Activated CD4-positive, alpha-beta memory T cell treated with anti-CD3 and anti-CD28 coated beads for 36 hours (primary cell): ENCODE measurements at places on chromosomes 7 and 10.
A peak's percentile ranks its signal among the peaks of the same experiment; 100 is the strongest.

- no peaks in the 10 kb centered on the region for H3K27me3 ChIP-seq
- H3K4me3 ChIP-seq: no peak overlapping the region
- no peak for DNase-seq
- H3K36me3 ChIP-seq: no peaks in the 10 kb centered on the region
Measured at GRCh38 chr7:30805931-30806330, 34.7 kb downstream of the MINDY4 start.

DNA sequence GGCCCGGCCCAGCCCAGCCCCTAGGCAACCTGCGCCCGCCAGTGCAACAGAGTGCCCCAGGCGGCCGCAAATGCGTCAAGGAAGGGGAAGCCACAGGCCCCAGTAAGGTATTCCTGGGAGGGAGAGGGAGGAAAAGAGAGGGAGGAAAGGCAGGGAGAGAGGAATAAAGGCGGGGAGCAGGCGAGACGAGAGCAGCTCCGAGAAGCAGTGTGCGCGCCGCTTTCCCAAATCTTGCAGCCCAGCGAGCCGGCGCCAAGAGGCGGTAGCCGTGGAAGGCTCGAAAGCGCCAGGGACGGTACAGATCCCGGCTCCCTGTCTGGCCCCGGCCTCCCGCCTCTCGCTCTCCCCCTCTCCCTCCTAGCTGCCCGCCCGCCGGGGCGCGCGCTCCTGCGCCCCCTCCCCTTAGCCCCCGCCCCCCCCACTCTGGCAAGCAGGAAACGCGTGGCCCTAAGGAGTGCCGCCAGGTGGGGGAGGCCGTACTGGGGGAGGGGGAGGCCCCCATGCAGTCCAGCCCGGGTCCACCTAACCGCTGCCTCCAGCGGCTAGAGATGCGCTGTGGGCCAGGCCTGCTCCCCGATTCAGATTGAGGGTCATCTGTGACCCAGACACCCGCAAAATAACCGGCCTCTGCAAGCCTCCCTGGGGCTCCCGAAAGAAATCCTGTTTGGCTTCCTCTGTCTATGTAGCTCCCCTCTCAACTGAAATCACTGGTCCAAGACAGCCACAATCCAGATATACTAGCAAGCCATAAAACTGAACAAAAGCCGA, 4.3 kb downstream of the HOXA10 start:
- peaks cover 36% of the 10 kb centered on the region for H3K4me1 ChIP-seq
- peaks cover 67% of the 10 kb centered on the region for H3K27me3 ChIP-seq
- H3K36me3 ChIP-seq: peaks cover 3% of the 10 kb centered on the region
- H3K27ac ChIP-seq: no peak overlapping the region

- DNase-seq: no peak
- no peak overlapping the region for H3K27ac ChIP-seq
- no peaks in the 10 kb centered on the region for H3K4me1 ChIP-seq
- no peak overlapping the region for H3K4me3 ChIP-seq
- peaks cover 5% of the 10 kb centered on the region for H3K27me3 ChIP-seq
Measured at GRCh38 chr10:4813023-4813422, 13.0 kb upstream of the AKR1E2 start.

DNA sequence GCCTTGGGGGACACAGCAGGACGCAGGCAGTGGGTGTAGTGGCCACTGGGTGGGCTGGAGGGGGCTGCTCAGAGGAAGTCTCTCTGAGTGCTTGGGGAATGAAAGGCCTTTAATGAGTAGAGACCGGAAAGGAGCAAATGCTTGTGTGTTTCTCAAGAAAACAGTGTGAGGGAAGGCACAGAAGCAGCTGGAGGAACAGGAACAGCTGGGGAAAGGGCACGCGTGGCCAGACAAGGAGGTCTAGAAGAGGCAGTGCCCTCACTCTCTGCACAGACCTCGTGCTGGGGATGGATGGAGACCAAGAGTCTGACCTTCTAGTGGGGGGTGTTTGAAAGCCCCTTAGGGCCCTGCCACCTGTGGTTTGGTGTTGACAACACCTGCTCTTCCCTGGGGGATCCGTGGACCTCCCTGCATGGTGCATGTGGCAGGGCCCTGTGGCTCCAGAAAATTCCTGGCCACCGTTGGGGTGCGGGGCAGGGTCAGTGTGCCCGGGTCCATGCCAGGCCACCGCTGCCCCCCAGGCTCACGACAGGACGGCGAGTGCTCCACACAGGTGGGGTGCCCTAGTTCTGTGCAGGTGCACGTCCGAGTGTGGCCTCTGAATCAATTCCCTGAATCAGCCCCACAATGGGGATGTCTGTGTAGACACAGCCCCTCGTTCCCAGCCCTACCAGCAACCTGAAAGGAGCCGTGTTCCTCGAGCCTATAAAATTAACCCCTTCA, 25.9 kb upstream of the FAM20C start:
- DNase-seq: no peak
- H3K27me3 ChIP-seq: peaks cover 26% of the 10 kb centered on the region
- no peak overlapping the region for H3K27ac ChIP-seq

- peaks cover 28% of the 10 kb centered on the region for H3K27me3 ChIP-seq
- DNase-seq: no peak
- no peaks in the 10 kb centered on the region for H3K36me3 ChIP-seq
- H3K27ac ChIP-seq: no peak overlapping the region
- H3K4me3 ChIP-seq: no peak overlapping the region
- H3K4me1 ChIP-seq: peaks cover 3% of the 10 kb centered on the region
Measured at GRCh38 chr10:28807760-28808613, 130.7 kb downstream of the BAMBI start.

DNA sequence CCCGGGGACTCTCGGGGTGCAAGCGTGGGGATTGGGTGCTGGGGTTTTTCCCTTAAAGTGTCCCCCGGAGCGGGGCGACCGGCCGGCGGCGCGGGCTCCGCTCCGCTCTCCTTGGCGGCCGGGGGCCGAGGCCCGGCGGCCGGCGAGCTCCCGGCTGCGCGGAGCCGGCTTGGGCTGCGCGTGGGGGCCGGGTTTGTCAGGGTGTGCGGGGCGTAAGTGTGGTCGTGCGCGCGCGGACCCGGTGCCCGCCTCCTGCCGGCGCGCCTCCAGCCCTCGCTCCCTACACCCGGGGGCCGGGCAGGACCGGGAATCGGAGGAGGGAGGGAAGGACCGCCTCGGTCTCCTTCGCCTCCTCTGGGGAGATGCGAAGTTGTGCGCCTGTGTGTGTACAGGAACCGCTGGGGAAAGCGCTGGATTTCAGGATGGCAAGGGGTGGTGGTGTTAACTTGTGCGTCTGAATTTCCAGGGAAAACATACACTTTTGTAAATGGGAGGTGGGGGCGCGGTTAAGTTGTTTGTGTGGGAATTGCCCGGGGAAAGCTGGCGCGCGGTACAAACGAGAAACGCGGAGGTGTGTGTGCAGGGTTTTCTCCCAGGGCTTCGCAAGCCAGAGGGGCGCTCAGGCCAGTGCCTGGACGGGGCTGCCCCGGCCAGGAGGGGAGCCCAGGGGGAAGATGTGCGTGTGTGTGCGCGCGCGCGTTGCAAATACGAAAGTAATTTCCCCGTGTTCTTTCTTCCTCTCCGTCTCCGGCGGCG, 737 bp downstream of the ZMIZ1 start:
- peaks cover 28% of the 10 kb centered on the region for H3K4me1 ChIP-seq
- DNase-seq: peak; percentile 67
- H3K27ac ChIP-seq: peak overlapping the region; percentile 66
- H3K36me3 ChIP-seq: no peaks in the 10 kb centered on the region
- no peaks in the 10 kb centered on the region for H3K27me3 ChIP-seq

GRCh38 chr7:150937848-150938561, 40.1 kb downstream of the KCNH2 start:
- H3K36me3 ChIP-seq: no peaks in the 10 kb centered on the region
- no peaks in the 10 kb centered on the region for H3K27me3 ChIP-seq
- peaks cover 39% of the 10 kb centered on the region for H3K4me1 ChIP-seq
- H3K27ac ChIP-seq: peak overlapping the region; percentile 28

- H3K27ac ChIP-seq: no peak overlapping the region
- H3K4me1 ChIP-seq: peaks cover 9% of the 10 kb centered on the region
- H3K36me3 ChIP-seq: no peaks in the 10 kb centered on the region
- peak; percentile 76 for DNase-seq
- H3K27me3 ChIP-seq: no peaks in the 10 kb centered on the region
- H3K4me3 ChIP-seq: peak overlapping the region; percentile 17
Measured at GRCh38 chr7:5143935-5144903, 45.8 kb upstream of the WIPI2 start.

GRCh38 chr10:67816719-67817118, 21.3 kb downstream of the DNAJC12 start:
- no peak for DNase-seq
- peaks cover 3% of the 10 kb centered on the region for H3K27me3 ChIP-seq
- peaks cover 29% of the 10 kb centered on the region for H3K4me1 ChIP-seq

GRCh38 chr7:11195502-11195901, 221.8 kb downstream of the PHF14 start:
- H3K36me3 ChIP-seq: no peaks in the 10 kb centered on the region
- peaks cover 8% of the 10 kb centered on the region for H3K4me1 ChIP-seq
- H3K27ac ChIP-seq: no peak overlapping the region
- DNase-seq: no peak

DNA sequence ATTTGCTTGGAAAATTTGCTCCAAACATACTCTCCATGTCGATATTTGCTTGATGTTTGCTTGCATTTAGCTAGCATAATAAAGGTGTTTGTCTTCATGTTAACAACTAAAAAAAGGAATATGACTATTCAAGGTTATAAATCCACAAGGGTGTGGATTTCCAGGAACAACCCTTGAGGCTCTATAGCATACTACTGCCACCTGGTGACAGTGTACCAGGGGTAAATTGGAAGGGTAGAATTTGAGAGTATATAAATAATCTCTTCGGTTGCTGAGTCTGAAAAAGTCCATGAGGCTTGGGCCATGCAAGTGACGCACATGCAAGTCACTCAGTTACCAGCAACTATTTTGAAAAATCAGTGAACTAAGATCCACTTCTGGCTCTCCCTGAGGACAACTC, 68.4 kb downstream of the SLIT1 start:
- H3K27ac ChIP-seq: no peak overlapping the region
- H3K27me3 ChIP-seq: peaks cover 9% of the 10 kb centered on the region
- no peaks in the 10 kb centered on the region for H3K4me1 ChIP-seq
- no peaks in the 10 kb centered on the region for H3K36me3 ChIP-seq

GRCh38 chr10:70695241-70696030, 23.1 kb downstream of the ADAMTS14 start:
- H3K4me1 ChIP-seq: no peaks in the 10 kb centered on the region
- no peaks in the 10 kb centered on the region for H3K27me3 ChIP-seq
- no peak overlapping the region for H3K27ac ChIP-seq

DNA sequence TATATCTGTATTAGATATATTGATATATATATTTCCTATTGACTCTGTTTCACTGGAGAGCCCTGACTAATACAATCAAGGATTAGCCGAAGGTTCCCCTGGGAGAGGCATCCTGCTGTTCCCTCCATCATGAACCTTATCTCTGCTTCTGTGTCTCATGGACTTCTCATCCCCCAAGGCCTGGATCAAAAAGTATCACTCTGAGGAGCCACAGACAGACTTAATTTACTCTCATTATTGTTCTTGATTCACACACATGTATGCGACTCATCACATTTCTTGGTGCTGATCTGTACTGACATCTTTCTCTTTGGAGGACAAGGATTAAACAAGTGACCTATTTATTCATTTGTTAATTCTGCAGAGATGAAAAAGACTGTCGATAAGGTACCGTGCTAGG, 550.2 kb downstream of the KCNMA1 start:
- no peaks in the 10 kb centered on the region for H3K27me3 ChIP-seq
- H3K36me3 ChIP-seq: no peaks in the 10 kb centered on the region
- no peak for DNase-seq
- H3K4me1 ChIP-seq: no peaks in the 10 kb centered on the region

DNA sequence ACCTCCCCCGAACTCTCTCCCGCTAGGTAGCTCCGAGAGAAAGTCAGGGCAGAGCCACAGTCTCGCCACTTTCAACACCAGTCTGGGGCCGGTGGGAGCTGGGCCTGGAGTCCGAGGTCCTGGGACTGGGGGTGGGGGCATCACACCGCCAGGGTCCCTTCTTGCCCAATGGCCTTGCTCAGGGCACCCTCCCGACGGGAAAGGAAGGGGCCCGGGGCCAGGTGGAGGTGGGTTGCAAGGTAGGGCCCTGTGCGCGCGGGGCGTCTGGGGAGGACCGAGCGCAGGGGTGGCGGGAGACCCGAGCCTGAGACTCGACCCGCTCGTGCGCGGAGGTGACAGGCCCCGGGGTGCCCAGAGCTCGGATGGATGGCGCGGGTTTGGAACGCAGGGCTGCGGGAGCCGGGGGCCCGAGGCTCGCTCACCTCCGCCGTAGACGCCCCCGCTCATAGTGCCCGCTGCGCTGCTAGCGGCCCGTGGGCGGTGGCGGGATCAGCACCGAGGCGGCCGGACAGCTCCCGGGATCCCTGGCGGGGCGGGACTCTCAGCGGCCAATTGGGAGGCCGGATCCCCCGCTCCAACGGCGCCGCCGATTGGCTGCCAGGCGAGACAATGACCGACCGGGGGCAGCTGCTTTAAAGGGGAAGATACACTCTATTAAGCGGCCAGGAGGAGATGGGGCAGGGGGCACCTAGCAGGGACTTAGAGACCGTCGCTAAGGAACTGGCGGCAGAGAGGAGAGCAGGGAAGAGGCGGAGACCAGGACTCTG, at the start of gene ACTL6B:
ACTL6B (minus strand) TSS at position 541 of the 767 bp plus-strand sequence; CDS start at position 447, 94 bp downstream.
- DNase-seq: peak; percentile 74
- H3K4me3 ChIP-seq: no peak within 1 kb of the TSS
- peaks cover 1% of the 10 kb centered on the region for H3K36me3 ChIP-seq
- H3K27ac ChIP-seq: no peak within 1 kb of the TSS
- H3K27me3 ChIP-seq: peaks cover 34% of the 10 kb centered on the region

DNA sequence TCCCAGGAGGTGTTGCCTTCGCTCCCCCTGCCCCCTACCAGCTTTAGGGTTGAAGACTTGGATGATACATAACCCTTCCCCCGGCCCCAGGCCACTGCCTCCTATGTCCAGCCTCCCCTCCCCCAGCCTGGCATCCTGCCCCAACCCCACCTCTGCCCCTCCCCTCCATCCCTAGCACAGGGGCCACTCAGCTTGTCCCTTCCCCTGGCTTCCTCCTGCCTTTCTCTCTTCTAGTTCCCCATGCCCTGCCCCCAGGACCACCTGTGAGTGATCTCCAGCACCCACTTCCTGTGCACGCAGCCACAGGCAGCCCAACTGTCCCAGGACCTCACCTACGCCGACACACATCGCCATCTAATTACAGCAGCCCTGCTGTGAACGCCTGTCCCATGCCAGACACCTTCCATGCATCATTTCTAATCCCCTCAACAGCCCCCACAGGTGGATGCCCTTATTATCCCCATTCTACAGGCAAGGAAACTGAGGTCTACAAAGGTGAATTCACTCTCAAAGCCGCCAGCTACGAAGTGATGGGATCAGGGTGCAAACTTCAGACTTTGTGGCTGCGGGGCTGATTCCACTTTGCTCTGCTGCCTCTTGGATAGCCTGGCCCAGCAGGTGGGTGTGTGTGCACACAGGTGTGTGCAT, 82.4 kb upstream of the CHST15 start:
- DNase-seq: no peak
- H3K4me3 ChIP-seq: no peak overlapping the region

GRCh38 chr10:33506838-33507661, 172.6 kb upstream of the NRP1 start:
- no peak overlapping the region for H3K27ac ChIP-seq
- peaks cover 20% of the 10 kb centered on the region for H3K27me3 ChIP-seq
- H3K36me3 ChIP-seq: no peaks in the 10 kb centered on the region
- H3K4me1 ChIP-seq: peaks cover 13% of the 10 kb centered on the region
- no peak for DNase-seq
- no peak overlapping the region for H3K4me3 ChIP-seq

GRCh38 chr7:2497500-2498336, 21.5 kb upstream of the GRIFIN start:
- H3K27me3 ChIP-seq: peaks cover 10% of the 10 kb centered on the region
- no peak overlapping the region for H3K4me3 ChIP-seq
- no peaks in the 10 kb centered on the region for H3K36me3 ChIP-seq
- no peak overlapping the region for H3K27ac ChIP-seq
